Activated CD8-positive, alpha-beta memory T cell treated with anti-CD3 and anti-CD28 coated beads, Interleukin-2, amount 10 ng/mL, durations not matched to agents 7 days and 5 days (primary cell): ENCODE measurements at places on chromosomes 3 and 15. TPM values are rescaled to one million over a fixed set of nuclear protein-coding genes. Genes with fewer than 3 reads are reported as not detected.

The CADPS gene
- total RNA-seq, result not detected

The CHCHD4 gene
- 15.2 TPM for total RNA-seq

The IL16 gene
- 144 TPM for total RNA-seq

The AADACL2 gene
- not detected for total RNA-seq

The CCR3 gene
- 1.4 TPM for total RNA-seq

The MRPS11 gene
- total RNA-seq, result 67.7 TPM

The KIF7 gene
- 2.5 TPM for total RNA-seq

The C2CD4A gene
- 0.07 TPM for total RNA-seq

DNA sequence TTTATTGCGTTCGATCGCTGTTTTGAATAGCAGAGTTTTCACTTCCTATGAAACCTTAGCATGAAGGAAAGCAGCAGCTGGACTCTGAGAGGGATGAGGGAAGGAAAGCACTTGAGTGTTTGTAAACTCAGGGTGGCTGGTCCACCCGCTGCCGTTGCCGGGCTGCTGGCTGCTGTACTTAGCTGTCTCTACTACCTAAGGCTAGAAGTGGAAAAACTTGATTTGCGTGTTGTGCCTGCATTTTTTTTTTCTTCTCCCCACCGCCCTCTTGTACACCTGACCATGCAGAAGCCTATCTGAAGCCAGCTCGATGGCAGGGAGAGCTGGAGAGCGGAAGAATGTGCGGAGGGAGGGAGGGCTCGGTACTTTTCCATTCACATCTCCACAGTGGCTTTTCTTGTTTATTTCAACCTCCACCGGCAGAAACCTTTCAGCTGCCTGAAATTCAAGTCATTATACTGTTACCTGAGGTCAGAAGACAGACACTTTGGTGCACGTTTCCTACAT is 4.8 kb upstream of the BCL6 start:
- no peak for DNase-seq

DNA sequence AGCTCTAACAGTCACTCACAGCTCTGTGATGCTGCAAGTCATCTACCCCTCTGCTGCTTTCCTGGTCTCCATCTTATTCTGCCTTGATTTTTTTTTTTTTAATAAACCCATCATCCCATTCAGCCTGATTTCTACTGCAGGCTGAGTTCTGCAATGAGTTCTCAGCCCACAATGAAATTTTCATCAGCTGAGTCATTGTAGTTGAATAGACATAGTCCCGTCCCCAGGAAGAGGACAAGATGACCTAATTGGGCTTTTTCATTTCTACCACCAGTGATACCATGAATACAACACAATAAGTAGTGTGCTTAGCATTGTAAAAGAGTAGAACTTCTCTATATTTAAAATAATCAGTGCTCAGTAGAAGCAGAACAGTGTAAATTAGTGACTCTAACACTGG is 59.3 kb downstream of the C3orf85 start:
- DNase-seq, result no peak

DNA sequence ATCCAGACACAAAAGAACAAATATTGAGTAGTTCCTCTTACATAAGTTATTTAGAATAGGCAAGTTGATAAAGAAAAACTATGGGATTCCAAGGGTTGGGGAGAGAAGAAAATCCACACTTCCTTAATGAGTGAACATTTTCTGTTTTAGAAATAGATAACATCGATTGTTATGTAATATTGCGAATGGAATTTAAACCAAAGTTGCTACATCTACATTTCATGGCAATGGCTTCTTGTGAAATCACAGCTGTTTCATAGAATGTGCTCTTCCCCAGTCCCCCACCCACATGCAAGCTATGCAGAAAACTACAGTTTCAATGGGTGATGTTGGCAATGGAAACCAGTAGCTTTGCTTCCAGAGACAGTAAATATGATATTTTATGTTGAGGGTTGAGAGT is 1639.5 kb downstream of the SI start:
- no peak for DNase-seq

- no peak for DNase-seq
Measured at GRCh38 chr3:125186261-125186787, 26.2 kb downstream of the SLC12A8 start.

DNA sequence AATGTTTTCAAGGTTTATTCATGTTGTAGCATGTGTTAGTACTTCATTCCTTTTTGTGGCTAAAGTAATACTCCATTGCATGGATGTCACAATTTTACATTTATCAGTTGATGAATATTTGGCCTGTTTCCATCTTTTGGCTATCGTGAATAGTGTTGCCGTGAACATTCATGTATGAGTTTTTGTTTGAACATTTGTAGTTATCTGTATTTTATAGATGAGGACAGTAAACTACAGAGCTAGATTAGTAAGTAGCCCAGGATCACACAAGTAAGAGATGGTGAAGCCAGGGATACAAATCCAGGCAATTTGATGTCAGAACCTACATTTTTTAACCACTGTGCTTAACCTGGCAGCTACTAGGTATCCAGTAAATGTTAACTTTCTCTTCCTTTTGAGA is 63.2 kb downstream of the ASTE1 start:
- no peak for DNase-seq

- no peak for DNase-seq
Measured at GRCh38 chr3:184186184-184186901, at the start of gene ABCF3. Gene ABCF3, plus strand, starts transcription at chr3:184186199. Its CDS starts 9 bp downstream, at chr3:184186208.

DNA sequence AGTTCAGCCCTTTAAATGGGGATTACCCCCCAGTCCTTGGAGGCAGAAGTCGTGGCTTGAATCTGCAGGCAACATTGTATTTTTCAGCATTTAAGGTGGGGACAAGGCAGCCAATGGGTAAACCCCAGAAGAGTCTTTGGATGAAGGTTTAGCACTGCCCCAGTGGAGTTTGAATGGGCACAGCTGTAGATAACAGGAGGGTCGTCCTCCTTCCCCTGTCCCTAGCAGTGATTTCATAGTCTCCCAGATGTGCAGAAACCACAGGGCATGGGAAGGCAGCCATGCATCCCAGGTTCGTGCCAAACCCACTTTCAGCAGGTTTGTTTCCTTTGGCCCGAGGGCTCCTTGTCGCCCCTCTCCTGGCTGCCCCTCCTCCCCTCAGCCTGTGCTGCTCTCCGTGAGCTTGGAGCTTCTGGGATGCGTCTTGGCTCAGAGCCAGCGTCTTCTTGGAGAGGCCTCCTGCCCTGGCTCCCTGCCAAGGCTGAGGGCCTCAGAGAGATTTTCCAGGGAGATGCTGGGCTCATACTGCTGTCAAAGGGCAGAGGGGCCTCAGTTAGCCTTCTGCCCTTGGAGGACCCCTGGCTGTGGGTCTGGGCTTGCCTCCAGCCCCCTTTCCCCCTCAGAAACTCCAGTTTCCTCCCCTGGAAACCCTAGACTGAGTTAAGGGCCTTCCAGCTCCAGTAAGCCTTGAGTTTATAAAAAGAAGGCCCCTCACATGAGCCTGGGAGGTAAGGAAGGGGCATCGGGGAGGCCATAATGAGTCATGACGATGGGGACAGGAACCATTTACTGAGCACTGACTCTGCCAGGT is 48.9 kb upstream of the POLG start:
- DNase-seq, result no peak

DNA sequence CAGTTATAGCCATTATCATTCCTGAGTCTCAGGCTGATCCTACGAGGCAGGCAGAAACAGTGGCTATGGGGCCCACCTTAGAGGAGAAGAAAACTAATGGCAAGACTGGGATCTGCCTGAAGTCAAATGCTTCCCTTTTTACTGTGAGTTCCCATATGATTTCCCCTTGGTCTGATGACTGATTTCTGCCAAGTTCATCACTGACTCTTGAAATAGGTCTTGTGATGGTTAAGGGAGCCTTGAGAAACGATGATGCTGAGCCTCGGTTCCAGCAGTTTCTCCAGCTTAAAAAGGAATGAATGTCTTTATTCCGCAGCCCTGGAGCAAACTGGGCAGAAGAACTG is 29.4 kb upstream of the LDHAL6B start:
- DNase-seq, result no peak

DNA sequence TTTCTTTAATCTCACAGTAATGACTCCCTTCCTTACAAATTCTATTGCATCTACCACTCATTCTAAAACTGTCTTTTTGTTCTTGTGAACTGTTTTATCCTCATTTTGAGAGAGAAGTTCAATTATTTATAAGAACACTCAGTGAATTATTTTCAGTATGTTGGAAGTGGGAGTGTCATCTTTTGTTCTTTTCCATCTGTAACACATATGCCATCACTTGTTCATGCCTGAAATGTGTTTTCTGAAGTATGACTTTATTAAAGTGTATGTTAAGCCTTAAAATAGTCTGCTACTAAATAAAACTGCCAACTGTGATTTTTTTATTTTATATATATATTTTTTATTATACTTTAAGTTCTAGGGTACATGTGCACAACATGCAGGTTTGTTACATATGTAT is 623.0 kb upstream of the CBLB start:
- DNase-seq, result no peak

GRCh38 chr15:101038327-101039003 is 119.3 kb downstream of the LRRK1 start:
- DNase-seq, result peak; percentile 22

DNA sequence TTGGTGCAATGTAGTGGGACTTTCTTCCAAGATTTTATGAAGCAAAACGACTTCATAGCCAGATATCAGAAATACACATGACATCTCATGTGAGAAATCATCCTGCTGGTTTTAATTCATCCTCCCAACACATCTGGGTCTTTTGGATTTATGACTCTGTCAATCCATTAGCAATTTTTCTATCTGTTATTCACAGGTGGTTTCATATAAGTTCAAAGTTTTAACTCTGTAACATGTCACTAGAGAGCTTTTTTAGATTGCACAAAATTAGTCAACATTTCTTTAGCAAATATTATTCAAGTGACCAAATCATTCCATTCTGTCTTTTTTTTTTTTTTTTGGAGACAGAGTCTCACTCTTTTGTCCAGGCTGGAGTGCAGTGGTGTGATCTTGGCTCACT is 30.4 kb downstream of the SQOR start:
- DNase-seq, result no peak

DNA sequence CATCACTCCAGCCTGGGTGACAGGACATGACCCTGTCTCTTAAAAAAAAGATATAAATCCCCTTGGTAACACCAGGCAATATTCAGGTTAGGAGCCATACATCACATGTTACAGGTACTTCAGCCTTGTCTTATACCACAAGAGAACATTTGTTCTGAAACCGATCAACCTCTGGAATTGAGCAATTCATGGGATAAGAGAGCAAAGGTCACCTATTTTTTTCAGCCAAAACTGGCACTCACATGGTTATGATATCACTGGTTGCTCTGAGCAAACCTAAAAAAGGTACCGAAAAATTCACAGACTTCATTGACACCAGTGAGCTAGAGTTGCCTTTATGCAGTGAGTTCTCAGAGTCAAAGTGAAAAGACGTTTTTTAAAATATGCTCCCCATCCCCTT is 9.1 kb downstream of the SPICE1 start:
- DNase-seq, result no peak

DNA sequence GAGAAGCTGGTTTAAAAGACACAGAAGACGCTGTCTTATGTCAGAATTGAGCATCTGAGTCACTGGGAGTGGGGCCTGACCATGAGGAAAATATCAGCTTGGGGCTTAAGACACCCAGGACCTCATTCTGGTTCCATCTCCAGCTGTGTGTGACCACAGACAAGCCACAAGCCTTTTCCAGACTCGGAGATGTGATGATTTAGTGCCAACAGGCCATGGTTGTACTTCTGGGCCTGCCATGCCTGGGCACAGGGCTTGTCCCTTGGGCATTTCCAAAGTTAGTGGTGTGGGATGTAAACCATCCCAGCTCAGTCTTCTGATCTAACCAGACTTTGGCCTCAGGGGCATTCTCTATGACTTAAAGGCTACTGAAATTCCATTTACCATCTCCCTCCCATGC is 269.8 kb downstream of the RYR3 start:
- no peak for DNase-seq

DNA sequence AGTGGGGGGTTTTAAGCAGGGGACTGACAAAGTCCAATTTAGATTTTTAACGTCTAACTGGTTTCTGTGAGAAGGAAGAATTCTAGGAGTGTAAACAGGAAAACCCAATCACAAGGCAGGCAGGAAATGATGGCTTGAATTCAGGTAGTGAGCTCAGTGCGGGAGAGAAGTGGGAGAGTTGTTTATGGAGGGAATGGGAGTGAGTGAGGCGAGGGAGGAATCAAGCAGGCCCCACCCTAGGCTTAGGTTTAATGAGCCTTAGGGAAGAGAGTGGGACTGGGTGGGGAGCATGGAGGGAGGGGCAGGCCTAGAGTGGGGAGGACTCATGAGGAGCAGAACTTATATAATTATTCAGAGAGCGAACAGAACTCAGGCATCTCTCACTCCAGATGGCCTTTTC is 17.9 kb downstream of the VIPR1 start:
- no peak for DNase-seq

GRCh38 chr3:54781728-54782127 is 146.1 kb downstream of the LRTM1 start:
- DNase-seq, result no peak
